Mononuclear cell (primary cell): ENCODE measurements at places on chromosomes 7 and 10. TPM values are rescaled to one million over a fixed set of nuclear protein-coding genes. Genes with fewer than 3 reads are reported as not detected.

NPY gene
- not detected for total RNA-seq

TMEM196 gene
- total RNA-seq = not detected

MACC1 gene
- 1.0 TPM for total RNA-seq

SFTPA1 gene
- not detected for total RNA-seq

NUTM2D gene
- total RNA-seq = 2.3 TPM

UNCX gene
- not detected for total RNA-seq

ZNF804B gene
- not detected for total RNA-seq

NEUROD6 gene
- not detected for total RNA-seq

SKIDA1 gene
- total RNA-seq = not detected

PITX3 gene
- not detected for total RNA-seq

SYCE1 gene
- total RNA-seq = not detected
